ENCODE measurements at places on chromosomes 12 and 14.

DNA sequence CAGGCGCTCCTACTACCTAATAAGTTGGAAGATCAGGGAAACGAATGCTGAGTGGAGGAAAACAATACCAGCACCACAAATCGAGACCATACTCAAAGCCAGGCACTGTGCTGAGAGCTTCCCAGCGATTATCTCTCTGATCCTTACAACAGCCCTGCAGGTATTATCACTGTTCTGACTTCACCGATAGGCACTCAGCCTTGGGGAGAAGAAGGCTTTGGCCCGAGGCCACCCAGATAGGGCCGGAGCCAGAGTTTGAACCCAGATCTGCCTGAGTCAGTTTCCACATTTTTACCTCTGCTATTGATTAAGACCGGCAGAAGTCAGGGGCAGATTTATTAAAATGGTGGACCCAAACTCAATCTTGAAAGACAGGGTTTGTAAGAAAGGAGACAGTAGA lies 4.9 kb downstream of the SVOP start:
- no peak for DNase-seq

GRCh38 chr12:111401167-111401605 lies 4.5 kb upstream of the SH2B3 start:
- no peak for DNase-seq

- DNase-seq = peak; percentile 51
These were observed 15.9 kb downstream of the KRT85 start for GRCh38 chr12:52351196-52352059.

DNA sequence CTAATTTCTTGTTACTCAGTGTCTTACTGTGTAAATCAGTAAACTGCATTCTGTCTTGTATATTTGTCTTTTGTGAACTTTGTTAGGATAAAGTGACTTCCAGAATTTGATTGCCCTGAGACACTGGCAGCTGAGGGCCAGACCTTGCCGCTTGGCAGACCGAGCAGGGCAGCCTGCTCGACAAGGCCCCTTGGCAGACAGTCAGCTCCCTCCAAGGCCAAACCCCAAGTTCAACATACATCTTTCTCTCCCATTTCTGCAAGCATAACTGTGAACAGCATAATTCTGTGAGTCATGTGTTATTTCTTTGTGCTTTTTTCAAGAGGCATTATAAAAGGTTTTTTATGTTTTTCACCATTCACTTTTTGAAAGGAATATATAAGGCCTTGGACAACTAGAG lies 39.2 kb upstream of the BMAL2 start:
- DNase-seq = no peak

GRCh38 chr12:57210461-57210860 lies 6.1 kb upstream of the NXPH4 start:
- DNase-seq = no peak

DNA sequence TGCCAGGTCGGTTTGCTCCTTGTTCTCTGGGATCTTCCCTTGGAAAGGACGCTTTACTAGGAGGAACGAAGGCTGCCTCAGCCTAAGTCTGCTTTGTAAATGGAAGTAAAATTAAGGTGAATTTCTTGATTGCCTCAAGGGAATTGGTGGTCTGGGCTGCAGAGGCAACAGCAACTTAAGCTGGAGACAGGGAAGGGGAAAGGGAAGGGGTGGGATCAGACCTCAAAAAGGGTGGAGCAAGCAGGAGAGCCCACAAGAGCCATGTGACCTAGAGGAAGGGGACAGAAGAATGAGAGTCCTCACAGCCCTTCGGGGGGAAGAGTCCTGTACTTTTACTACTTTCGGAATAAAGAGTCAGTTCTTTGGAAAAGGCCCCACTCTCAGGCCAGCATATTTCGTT lies 147.9 kb downstream of the PPM1H start:
- DNase-seq = no peak

- DNase-seq = peak; percentile 36
These were observed 40.8 kb downstream of the CCNK start for GRCh38 chr14:99522025-99522401.

DNA sequence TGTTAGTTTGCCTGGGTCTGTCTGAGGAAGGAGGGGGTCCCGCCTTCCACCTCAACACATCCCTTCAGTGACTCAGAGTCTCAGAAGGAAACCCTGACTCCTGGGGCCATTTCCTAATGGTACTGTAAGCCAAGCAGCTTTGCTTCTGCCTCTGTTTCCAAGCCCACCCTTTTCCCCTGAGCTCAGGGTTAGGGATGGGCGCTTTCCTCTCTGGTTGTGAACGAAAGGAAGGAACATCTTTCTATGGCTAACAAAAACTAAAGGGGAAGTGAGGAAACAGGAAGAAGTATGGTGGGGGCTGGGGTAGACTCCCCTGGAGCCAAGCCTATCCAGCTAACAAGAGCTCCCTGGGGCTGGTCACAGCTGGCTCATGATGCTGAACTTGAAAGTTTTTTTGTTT lies 11.6 kb upstream of the UNC119B start:
- DNase-seq = no peak

DNA sequence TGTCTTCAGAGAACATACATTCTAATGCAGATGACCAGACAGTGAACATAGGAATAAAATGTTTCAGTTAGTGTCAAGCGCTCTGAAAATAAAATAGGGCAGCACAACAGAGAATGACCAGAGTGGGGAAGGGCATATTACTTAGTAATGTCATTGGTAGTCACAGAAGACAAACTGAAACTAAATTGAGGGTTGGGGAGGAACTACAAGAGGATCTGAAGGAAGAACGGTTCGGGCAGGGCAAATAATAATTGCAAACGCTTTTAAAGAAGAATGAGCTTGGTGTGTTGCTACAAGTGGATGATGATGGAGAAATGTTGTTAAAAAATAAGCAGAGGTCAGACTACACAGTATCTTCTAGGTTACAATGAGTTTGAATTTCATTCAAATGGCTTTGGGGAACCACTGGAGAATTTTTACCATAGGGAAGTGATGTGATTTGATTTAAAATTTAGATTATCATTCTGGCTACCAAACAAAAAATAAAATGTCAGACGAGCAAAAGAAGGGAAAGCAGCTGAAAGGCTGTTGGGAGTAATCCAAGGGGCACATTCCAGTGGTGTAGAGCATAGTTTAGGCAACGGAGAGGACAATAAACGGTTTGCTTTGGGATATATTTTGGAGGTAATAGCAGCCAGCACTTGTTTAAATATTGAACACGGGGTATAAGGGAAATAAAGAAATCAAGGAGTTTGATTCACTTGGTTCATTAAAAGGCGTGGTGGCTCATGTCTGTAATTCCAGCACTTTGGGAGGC lies 56.3 kb upstream of the SLC6A13 start:
- DNase-seq = no peak

DNA sequence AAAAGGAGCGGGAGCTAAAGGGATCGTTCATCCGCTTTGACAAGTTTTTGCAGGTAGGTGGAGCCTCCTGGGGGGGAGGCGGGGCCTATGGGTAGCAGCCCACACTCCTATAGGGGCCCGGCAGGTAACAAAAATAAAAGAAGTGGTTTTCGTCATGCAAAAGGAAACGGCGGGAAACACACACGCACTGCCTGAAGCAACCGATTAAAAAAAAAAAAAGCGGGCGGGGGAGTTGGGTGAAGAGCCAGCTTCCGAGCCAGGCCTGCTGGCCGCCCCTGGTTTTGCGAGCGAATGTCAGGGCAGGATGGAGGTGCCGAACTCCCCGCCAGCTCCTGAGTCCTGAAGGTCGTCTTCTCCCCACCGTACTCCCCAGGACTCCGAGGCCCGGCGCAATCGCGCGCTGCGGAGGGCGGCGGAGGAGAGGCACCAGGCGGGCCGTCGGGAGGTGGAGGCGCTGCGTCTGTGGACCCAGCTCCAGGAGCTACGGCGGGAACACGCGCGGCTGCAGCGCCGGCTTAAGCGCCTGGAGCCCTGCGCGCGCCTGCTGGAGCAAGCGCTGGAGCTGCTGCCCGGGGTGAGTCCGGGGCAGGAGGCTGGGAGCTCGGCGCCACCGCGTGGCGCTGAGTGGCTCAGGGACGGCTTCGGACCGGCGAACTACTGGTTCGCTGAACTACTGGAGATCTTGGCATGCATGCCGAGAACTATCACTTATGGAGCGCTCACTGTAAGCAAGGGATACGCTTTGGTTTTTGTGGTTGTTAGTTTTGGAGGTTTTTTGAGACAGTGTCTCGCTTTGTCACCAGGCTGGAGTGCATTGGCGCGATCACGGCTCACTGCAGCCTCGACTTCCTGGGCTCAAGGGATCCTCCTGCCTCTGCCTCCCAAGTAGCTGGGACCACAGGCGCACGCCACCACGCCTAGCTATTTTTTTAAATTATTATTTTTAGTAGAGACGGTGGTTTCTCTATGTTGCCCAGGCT lies 3.6 kb downstream of the CFAP73 start:
- peak; percentile 85 for DNase-seq

DNA sequence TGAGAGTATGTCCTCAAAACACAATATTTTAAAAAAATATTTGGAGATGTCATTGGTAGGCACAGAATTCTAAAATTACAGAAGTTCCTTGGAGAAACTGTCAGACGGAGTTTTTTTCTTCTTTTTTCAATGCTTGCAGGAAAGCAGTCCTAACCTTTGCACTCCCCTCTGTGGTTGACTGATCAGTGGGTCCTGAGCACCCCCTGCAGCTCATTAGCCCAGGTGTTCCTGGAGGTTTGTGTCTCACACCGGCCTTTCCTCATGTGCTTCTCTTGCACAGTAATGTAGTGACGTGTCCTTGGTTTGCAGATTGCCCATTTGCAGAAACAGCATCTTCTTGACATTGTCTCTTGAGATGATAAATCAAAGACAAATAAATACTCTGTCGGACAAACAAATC lies 513.0 kb downstream of the TMEM121 start:
- no peak for DNase-seq

DNA sequence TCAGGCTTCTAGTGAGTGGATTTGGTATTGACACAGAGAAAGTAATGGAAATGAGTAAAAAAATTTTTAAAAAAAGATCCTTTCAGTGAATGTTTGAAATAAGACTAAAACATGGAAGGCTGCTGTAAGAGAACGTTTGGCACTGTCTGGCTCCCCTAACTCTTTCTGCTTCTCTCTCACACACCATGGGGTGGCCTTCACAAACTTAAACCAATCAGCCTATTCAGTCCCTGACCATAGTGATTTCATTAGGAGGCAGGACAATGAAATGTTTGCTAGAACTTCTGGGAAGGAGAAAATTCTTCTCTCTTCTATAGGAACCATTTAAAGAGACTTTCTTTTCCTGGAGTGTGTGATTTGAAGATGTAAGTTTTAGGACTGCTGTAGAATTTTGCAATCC lies 84.2 kb upstream of the GRIN2B start:
- DNase-seq = no peak

DNA sequence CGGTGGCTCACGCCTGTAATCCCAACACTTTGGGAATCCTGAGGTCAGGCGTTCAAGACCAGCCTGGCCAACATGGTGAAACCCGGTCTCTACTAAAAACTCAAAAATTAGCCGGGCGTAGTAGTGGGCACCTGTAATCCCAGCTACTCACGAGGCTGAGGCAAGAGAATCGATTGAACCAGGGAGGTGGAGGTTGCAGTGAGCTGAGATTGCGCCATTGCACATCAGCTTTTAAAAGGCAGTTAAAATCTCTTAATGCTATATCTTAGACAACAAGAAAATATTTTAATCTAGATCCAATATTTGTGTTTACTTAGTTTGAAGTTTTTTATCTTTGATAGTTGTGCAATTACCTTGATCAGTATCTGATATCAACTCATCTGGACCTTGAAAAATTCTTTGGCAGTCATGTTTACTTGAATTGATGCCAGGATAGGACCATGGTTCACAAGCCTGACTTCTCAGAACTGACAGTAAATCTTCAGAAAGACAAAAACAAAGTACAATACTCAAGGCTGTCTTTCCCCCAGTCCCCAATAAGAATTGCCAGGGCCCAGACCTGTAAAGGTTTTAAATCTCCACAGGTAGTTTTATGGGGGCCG lies 135.0 kb upstream of the AEBP2 start:
- no peak for DNase-seq

- DNase-seq = no peak
These were observed 266.8 kb downstream of the NEDD1 start for GRCh38 chr12:97173688-97174410.

Measured in aorta (tissue), 5 donors.